NCI-H1417 treated with DMSO at 0.1 percent for 48 hours (cell line): ENCODE measurements at places on chromosomes 16 and 17.

DNA sequence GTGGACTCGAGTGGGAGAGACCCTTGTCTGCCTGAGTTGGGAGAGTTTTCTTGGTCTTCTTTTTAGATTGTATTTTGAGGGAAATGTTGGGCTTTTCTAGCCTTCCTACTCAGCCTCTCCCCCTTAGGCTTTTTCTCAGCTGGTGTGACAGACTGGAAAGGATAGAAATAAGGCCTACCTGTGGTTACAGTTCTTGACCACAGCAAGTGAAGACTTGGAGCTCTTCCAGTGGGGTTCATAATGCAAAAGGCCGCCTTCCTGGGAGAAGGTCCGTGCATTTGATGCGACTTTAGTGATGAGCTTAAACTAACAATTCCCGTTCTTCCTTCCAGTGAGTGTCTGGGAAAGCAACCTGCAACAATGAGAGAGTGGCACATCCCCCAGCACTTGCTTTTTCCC, 56.8 kb downstream of the B9D1 start:
- DNase-seq, result no peak

- DNase-seq, result no peak
These were observed 113.0 kb downstream of the MYO1D start for GRCh38 chr17:32763855-32764439.

DNA sequence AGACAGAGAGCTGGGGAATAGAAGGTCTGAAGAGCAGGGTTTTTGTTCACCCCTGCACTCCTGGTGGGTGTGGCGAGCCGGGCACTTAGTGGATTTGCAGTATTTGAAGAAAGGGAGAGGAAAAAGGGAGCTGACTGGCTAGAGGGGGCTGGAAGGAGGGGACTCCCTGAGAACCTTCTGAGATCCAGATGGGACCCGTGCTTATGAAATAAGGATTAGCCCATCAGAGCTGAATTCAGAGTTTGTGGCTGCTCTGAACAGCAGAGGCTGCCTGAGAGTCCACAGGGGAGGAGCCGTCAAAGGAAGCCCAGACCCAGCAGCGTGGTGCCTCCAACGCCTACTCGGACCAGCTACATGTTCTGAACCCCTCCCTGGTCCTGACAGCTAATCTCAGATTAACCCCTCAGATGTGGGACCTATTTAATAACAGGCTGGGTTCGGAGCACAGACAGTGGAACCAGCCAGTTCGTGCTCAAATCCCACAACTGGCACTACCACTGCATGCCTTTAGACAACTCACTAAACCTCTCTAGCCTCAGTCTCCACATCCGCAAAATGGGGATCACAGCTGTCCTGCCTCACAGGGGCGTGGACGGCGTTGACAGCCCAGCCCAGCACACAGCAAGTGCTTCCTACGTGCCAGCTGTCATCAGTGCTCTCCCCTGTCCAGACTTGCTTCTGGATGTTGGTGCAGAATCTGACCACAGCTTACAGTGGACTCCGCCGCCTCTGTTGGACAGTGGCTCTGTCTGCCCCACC, 70.6 kb downstream of the DYNLRB2 start:
- DNase-seq, result no peak

GRCh38 chr16:18809165-18809564, 7.8 kb upstream of the ARL6IP1 start:
- no peak for DNase-seq

GRCh38 chr17:35660902-35661301, 70.5 kb upstream of the RASL10B start:
- no peak for DNase-seq

- no peak for DNase-seq
These were observed 4.8 kb downstream of the KRT23 start for GRCh38 chr17:40932608-40933007.

- no peak for DNase-seq
These were observed 1.2 kb downstream of the GNA13 start for GRCh38 chr17:65055280-65055707.

DNA sequence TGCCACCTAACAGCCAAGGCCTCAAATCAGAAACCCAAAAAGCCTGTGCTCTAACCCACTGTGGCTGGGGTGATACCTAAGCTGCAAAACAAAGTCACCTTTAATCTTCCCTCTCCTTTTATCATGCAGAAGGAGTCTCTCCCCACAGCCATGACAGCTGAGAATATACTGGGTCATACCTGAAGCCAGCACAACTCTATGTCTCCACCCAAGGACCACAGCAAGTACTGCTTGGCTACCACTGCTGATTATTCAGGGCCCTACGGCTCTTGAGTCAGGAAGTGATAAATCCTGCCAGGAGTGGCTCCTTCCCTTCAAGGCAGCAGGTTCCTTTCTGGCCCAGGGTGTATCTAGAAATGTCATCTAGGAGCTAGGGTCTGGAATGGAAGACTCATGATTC, 151.5 kb upstream of the TOM1L1 start:
- DNase-seq, result no peak

DNA sequence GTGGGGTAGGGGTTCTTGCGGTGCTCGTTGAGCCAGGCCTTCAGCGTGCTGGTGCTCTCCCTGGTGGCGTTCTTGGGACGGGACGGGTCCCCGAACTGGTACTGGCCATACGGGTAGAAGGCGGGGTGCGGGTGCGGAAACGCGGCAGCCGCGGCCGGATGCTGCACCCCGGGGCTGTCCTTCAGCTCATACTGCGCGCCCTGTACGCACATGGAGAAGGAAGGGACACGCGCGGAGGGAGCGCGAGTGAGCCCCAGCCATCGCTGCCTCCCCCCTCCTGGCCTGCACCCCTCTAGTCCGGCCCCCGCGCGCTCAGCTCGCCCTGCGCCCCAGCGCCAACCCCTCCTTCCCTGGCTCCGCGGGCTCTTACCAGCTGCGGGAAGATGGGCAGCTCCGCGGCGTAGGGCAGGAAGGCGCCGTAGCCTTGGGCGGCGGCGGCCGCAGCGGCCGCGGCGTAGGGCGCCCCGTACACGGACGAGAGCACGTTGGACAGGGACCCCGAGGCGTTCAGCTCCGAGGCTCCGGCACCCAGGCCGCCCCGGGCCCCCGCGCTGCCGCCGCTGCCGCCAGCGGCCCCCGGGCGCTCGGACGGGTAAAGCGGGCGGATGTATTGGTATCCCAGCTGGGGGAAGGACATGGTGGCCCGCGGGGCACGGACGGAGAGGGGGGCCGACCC, 1.0 kb downstream of the IRX3 start:
- no peak for DNase-seq

DNA sequence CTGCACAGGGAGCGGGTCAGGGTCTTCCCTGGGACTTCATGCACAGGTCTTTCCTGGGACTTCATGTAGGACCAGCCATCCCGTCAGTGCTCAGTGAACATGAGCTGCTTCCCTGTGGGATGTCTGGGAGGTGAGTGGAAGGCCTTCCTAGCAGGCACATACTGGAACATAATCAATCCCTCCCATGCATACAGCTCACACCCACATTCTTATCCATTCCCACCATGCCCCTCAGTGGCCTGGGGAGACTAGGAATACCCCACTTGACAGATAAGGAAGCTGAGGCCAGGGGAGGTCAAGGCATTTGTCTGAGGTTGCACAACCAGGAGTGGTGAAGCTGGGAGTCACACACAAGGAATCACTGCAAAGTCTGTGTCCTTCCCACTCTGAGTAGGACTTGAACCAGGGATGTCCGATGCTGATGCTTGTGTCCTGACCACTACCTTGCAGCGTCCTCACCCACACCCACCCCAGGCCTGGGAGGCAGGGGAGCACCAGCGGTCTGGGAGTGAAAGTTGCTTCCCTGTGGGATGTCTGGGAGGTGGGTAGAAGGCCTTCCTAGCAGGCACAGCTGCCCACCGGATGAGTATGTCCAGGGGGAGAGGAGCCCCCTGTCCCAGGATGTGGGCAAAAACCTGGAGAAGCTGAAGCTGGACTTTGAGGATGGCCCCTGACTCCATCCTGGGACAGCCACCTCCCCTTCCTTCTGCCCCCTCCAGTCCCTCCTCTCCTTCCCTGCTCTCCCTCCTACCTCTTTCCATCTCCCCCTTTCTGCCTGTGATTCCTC, 1.0 kb upstream of the NLRC5 start:
- no peak for DNase-seq

- no peak for DNase-seq
These were observed 572 bp downstream of the KSR1 start for GRCh38 chr17:27456681-27457359.

DNA sequence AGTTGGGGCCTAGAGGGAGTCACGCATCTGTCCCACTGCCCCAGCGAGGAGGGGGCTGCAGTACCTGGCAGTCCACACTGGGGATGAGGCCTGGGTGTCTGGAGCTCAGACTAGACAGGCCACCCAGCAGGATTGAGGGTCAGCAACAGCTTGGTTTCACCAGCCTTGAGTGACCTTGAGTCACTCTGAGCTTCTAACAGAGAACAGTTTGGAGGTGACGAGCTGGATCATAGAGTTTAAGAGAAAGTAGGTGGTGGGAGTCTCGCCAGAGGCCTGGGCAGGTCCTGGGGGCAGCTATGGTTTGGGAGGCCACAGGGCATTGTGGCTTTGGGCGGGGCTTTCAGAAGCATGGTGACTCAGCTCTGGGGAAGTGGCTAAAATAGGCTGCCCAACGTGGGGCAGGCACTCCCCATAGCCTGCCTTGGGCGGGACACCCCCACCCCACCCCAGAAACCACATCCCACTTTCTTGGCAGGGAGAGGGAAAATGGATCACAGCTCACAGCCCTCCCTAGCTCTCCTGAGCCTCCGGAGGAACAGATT, 20.5 kb downstream of the CDC42EP4 start:
- DNase-seq, result no peak

DNA sequence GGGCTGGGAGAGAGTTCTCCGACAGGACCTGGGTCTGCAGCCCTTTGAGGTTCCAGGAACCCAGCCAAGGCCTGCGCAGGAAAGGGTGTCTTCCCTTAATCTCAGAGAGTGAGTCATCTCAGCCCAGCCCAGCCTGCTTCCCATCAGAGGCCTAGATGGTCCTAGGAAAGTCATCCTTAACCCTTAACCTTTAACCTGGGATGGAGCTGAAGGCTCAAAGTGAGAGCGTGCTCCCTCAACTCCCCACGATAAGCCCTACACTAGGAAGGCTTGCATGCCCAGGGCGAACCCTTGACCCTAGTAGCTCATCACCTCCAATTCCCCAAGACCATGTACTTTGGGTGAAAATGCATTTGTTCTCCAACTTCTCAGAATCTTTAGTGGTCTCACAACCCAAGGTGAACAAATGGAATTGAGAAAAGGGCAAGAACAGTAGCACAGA, 4.8 kb upstream of the ATXN7L3 start:
- DNase-seq, result no peak

DNA sequence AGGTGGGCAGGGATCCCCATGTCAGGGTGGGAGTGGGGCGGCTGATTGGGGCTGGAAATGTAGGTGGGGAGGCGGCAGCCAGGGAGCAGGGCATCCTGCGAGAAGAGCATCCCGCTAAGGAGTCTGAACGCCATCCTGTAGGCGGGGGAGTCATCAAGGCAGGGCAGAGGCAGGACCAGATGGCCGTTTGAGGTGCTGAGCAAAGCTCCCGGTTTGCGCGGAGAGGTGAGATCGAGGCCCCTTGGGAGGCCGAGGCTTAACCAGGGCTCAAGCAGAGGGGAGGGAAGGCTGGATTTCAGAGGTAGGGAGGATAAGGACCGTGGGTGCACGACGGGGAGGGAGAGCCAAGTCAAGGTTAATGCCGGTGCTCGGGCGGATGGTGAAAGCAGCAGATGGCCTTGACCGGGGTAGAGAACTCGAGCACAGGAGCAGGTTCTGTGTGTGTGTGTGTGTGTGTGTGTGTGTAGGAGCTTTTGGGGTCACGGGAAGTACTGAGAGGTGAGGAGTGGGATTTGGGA, 472 bp upstream of the NME2 start:
- DNase-seq, result no peak

- no peak for DNase-seq
These were observed 92.8 kb downstream of the KATNIP start for GRCh38 chr16:27642756-27643155.

- DNase-seq, result no peak
These were observed 287.9 kb downstream of the FTO start for GRCh38 chr16:53991754-53992378.

- no peak for DNase-seq
These were observed 42.4 kb upstream of the NUDT7 start for GRCh38 chr16:77679901-77680300.

- DNase-seq, result no peak
These were observed 88.3 kb downstream of the PRKCB start for GRCh38 chr16:23924128-23924527.

GRCh38 chr16:49396206-49396720, 22.7 kb downstream of the C16orf78 start:
- no peak for DNase-seq

DNA sequence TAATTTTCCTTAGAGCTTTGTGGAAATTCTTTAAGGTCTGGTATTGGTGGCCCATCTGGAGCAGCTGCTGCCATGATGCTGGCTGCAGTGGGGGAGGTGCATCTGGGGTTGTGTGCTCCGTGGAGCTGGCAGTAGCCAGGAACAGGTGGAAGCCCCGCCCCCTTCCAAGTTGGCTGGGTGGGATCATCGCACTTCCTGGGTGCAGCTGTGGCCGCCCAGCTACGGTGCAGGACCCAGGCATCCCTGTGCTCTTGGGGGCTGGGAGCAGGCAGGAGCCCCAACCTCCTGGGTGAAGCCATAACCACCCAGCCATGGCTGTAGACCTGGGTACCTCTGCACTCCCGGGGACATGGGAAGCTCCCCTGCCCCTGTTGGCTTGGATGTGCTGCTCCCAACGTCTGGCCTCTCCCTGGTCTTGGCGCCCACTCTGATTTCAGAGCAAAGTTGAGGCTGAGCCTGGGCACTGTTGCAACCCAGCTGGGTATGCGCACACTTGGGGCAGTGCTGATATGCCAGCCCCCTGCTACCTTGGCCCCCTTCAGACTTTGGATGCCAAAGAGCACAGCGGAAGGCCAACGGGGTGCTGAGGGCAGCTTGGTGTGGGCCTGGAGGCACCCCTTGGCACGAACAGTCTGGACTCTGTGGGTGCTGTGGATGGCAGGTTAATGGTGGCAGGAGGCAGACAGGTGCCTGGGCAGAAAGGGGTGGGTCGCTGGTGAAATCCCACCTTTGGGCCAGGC, 145.2 kb downstream of the MYO1D start:
- DNase-seq, result no peak

DNA sequence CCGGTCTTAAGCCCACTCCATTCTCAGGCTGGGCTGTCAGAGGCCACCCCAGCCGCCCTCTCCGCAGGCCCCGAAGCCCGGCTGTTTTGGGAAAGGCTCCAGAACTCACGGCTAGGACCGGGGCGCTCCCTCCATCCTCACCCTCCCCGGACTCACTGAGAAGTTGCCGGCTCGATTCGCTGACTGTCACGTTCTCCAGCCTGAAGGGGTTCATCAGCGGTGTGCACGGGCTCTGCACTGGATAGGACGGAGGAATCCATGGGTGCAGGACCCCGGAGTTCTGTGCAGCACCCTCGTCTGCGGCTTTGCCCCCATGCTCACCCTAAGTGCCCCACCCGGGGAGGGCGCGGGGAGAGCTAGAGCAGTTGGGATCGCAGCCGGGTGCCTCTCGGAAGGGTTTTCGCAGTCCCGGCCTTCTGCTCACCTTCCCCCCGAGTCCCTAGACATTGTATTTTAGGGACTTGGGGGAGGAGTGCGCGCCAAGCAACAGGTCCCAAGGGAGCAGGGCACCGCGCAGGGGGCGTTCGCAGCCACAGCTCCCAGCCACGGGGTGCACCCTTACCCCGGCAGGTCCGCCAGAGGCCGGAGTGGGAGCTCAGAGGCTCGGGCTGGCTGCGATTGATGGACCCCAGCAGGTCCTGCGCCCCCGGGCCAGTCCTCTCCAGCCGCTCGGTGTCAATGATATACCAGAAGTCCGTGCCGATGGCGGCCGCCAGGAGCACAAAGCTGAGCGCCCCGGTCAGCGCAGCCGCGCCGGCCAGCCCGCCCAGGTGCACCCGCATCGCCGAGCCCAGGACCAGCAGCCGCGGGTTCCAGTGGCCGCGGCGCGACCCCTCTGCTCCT, 1.0 kb downstream of the TMEM114 start:
- DNase-seq, result no peak
